ENCODE measurements at places on chromosomes 1 and 21. TPM values are rescaled to one million over a fixed set of nuclear protein-coding genes. Genes with fewer than 3 reads are reported as not detected.

Gene MRPL39
- total RNA-seq, result 7.6 TPM

Gene GJB4
- not detected for total RNA-seq

Gene KDM5B
- total RNA-seq, result 56.4 TPM

Gene OR2M2
- total RNA-seq, result not detected

Gene EFNA3
- total RNA-seq, result not detected

All from fibroblast of the aortic adventitia (primary cell).